ENCODE measurements at places on chromosomes 4 and X.

- no peak for DNase-seq
These were observed 586.7 kb downstream of the GBA3 start for GRCh38 chr4:23279377-23279986.

DNA sequence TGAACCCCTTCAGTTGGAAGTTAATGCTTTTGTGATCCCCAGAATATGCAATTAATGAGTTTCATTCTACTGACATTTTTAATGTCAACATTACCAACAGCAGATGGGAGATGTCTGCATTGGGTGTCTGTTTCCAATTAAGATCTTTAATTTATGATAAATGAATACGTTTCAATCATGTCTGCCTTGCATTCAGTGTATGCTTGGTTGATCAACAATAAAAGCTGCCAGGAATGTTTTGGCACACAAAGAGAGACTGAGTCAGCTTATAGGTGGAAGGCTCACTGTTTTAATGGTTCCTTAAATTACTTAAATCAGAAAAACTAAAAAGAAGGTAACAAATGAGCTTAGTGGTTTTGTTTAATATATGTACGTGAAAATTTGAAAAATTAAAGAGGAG, 359.9 kb upstream of the CNKSR2 start:
- no peak for DNase-seq

DNA sequence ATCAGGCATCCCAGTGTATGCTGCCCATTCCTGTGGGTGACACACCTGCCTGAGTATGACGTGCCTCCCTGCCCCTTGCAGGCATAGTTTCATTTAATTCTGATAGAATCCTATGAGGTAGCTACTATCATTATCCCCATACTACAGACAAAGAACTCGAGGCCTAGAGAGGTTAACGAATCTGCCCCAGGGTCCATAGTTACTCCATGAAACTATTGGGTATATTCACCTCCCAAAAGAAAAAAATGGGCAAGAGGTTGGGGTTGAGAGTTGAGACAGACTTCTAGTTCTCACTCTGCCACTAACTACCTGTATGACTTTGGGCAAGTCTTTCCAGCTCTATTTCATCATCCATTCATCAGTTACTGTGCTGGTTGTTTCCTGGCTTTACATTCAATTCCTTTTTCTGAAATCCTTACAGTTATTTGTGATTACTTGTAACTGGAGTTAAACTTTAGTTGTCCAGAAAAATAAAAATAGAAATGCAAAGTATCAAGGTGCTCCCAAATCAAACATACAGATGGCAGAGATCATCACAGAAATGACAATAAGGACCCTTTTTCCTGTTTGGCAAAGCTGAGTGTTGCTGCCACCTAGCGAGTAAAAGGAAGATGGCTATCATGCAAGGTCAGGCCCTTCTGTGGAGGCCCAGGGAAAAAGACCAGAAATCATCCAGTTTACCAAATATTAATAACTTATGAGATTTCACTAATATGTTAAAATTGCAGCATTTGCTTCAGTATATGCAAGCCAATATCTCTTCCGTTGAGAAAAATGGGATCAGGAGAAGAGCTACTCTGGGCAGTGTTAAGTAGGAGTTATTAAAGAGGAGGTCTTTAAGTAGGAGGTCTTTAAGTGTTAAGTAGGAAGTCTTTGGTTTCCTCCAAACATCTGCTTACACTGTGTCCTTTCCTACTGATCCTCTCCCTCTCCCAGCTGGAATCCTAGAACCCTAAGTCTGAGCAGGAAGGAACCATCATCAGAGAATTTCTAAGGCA, 17.1 kb upstream of the MAP7D3 start:
- DNase-seq = peak; percentile 60

DNA sequence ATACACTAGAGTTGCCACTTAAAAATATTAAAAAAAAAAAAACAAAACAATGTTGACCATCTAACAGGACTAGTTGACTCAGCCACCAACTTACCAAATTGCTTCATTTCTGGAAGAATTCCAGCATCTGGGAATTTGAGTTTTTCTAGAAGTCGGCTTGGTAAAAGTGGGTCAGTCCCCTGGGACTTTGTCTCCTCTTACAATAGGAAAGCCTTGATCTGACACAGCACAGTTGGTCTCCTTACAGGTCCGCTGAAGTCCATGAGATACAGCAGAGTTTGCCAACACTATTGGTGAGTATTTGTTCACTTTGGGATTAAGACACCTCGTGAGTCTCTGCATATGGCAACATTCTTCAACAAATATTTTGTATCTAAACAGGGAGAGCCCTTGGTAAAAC, 18.2 kb upstream of the DDIT4L start:
- no peak for DNase-seq

DNA sequence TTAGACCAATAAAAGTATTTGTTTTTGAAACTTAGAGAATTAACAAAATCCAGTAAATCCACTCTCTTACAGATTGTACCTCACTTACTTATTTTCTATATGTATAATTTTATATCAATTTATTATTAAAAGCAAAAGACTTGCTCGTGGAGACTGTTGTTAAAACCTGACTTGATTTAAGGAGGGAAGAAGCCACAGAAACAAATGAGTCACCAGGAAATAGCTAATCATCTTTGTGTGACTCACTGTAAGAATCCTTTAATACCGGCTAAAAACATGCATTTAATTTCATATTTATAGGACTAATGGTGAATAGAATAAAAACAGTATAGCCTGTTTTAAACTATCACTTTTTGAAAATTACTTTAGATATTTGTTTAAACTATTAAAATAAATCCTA, 29.9 kb upstream of the UBE2NL start:
- no peak for DNase-seq

DNA sequence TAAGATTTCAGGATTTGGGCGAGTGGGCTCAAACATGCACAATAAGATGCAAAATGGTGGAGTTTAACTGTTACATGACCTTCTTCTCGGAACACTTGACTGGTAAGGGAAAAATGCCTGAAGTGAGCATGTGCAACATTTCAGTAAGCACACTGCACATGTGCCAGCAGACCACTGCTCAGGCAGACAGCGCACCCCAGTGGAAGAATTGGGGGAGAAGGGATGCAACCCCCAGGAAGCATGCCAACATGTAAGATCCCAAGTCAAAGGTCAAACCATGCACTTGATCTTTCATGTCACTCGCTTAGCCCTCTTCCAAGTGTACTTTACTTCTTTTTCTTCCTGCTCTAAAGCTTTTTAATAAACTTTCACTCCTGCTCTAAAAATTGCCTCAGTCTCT, 256.3 kb downstream of the CENPC start:
- no peak for DNase-seq

GRCh38 chr4:42302348-42302747, 94.9 kb upstream of the SHISA3 start:
- no peak for DNase-seq

DNA sequence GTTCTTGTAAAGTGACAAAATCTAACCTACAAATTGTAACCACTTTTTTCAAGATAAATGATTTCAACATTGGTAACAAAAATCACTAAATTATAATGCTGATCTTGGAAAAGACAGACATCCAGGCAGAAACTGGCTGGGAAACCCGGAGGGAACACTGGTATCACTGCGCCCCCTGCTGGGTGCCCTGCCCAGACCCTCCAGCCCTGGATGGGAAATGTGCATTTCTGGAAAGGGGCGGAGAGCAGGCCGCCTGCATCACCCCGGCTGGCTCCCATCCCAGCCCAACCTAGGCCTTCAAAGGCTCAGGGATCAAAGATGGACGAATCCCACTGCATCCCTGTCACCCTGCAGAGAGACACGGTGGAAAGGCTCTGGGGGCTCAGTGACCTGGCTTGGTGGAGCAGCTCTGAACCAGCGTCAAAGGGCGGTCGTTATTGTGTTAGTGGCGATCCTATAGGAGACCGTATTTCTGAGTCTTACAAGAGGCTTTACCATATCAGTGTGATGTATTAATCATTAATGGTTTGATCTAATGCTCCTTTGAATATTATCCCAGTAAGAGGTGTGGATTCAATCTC, 37.3 kb downstream of the ACOX3 start:
- DNase-seq = peak; percentile 43

- DNase-seq = no peak
These were observed 45.1 kb downstream of the IGFBP7 start for GRCh38 chr4:57064811-57065711.

DNA sequence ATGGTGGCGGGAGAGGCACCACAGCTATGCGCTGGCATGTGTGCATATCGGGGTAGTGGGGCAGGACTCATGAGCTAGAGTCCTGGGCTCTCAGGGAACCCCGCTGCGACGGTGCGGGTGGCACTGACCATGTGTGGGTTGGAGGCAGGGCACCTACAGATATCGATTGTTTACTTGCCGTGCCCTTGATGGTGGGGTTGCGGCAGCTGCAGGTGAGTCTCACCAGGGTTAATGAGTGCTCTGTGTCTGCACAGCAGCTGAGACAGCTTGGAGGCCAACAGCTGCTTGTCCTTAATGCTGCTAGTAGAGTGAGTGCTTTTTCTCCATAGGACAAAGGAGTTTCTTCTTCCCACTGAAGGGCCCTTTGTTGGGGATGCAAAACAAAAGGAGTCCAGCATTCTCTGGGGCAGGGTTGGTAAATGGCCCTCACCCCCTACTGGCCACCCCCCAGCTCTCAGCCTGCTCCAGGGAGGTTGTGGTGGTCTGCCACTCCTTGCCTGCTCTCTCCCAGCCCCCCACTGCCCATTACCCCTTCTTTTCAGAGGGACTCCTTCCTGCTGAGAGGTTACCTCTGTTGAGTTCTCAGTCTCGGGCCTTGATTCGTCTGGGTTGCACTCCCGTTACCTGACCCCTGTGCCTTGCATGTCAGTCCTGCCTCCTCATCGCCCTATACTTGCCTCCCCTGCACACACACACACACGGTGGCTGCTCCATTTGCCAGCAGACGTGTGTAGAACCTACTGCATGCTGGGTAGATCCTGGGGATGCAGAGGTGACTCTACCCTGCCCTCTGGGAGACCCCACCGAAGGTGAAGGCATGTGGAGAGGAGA, 52.8 kb downstream of the TBC1D14 start:
- no peak for DNase-seq

GRCh38 chr4:149294601-149295000, 521.0 kb downstream of the IQCM start:
- DNase-seq = no peak

- DNase-seq = no peak
These were observed 9.1 kb downstream of the ASMTL start for GRCh38 chrX:1443496-1444075.

- DNase-seq = no peak
These were observed 40.1 kb upstream of the SETD7 start for GRCh38 chr4:139596034-139596683.

GRCh38 chr4:179110356-179110755, 1668.1 kb upstream of the AGA start:
- DNase-seq = no peak

Data from CD4-positive, alpha-beta T cell treated with Interleukin-21 for 1 hour (primary cell).